Umbilical cord (tissue), 2 donors: ENCODE measurements at places on chromosomes 5 and 9.

GRCh38 chr5:166091931-166092330, 2199.5 kb upstream of the WWC1 start:
- no peak for DNase-seq

- no peak for DNase-seq
Observed at GRCh38 chr5:108418197-108418596, 36.3 kb upstream of the FBXL17 start.

DNA sequence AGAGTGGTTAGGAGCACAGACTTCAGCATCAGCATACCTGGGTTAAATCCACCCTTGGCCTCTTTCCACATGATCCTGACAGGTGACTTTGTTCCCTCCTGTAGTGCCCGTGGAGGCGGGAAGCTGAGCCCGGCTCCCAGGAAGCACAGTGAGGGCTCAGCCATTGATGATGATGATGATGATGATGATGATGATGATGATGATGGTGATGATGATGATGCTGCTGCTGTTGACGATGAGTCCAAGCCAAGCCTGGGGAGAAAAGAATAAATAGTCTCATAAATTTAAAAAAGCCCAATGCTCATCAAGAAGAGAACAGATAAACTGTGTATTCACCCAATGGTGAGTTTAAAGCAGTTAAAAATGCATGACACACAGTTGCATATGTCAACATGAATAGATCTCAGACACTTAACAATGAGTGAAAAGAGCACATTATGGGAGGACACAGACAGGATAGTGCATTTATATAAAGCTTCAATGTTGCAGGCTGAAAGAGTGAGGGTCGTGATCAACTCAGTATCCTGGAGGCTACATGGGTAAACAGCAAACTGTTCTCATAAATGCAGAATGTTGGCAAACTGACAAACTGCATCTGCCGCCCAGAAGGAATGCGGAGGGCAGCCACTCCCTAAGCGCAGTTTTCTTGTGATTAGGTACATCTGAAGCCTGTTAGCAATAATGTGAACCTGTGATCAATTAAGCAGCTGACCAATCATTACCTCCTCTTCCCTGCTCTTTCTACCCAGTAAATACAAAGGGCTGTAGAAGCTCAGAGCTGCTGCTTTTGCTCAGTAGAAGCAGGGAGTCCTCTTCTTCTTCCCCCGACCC, 11.7 kb upstream of the CFAP157 start:
- DNase-seq = no peak

DNA sequence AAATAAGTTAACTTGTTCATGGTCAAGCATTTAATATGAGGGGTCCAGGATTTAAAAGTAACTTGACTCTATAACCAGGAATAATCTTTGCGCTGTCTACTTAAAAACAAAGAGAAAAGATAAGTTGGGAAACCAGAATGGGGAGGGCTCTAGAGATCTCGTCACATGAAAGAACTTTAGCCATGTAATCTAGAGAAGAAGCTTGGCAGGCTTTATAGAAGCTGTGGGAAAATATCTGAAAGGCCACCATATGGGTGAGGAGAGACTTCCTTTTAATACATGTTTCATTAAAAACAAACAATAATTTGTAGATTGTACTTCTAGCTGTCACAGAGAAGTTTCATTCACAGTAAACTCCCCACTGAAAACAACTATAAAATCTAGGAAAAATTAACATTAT, 46.7 kb upstream of the PPP1R2B start:
- DNase-seq = peak; percentile 36

DNA sequence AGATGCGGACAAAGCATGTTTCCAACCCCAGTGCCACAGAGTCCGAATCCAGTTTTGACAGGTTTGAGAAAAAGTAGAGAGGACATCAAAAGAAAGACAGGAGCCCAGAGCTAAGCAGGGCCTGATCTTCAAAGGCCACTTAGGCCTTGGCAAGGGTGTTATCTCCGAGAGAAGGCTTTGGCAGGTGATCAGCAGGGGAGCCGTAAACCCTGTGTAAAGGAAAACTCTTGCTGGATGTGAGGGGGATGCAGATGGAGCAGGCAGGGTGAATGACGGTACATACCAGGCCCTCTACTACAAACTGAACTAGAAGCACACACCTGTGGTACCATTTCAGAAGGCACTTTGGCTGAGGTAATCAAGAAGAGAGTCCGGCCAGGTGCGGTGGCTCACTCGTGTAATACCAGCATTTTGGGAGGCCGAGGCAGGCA, 1.4 kb upstream of the HNRNPH1 start:
- peak; percentile 50 for DNase-seq

GRCh38 chr5:60196385-60197113, 303.0 kb upstream of the PDE4D start:
- peak; percentile 84 for DNase-seq

GRCh38 chr5:20166456-20166855, 178.5 kb upstream of the CDH18 start:
- DNase-seq = peak; percentile 1

- peak; percentile 8 for DNase-seq
Observed at GRCh38 chr9:118609355-118610044, 759.7 kb downstream of the BRINP1 start.

DNA sequence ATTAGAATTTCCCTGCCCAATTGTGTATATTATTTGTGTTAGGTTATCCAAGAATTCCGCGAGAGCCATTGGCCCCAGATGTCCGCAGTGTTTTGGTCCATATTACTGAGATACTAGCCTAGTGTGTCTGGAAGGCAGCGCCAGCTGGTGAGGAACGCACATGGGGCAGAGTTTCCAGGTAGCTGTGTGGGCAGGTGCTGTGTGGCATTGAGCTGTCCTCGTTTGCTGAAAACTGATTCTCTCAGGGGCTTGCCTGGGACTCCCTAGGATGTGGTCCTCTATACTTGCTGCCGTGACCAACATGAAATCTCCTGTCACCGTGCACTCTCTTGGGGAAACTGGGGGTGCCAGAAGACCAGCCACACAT, 288.7 kb downstream of the FANCC start:
- no peak for DNase-seq

DNA sequence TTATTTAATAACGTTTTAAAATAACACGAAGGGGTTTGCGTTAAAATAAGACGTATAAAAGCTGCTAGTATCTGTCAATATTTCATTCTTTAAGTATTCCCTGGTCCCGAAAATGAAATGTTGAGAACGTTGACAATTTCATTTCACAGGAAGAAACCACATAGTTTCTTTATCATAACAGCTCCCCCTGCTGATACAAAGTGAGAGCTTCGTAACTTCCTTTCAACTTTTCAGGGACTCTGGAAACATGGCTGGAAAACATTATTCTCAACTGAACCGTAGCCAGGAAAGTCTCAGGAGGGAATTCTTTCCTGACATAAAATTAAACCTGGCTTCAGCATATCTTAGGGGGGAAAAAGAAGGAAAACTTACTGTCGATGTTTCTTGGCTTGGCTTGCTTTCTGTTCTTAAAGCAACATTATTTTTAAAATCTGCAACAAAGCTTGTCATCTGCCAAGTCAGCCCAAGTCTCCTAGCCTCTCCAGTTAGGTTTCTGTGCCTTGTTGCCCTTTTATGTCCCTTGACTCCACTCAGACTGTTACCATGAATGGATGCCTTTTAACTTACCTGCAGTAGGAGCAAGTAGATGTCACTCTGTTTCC, 122.9 kb upstream of the DAB2 start:
- DNase-seq = peak; percentile 93

GRCh38 chr9:92534204-92534603, 1.6 kb downstream of the ECM2 start:
- DNase-seq = no peak

DNA sequence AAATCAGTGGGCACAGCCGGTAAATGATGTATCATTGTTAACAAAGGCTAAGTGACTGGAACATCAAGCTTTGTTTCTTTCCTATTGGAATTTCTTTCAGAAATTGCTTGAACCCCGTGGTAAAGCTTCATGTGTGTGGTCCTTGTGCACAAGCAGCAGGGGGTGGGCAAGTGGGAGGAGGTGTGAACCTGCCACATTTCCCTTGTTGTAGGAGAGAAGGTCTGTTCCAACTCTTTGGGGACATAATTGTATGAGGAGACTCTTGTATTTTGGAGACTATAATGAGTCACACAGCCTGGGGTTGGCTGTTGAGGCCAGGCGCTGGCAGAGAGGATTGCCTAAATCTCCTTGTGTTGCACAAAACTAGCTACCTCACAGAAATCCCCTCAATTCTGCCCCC, 620.5 kb downstream of the IRX1 start:
- DNase-seq = no peak

- DNase-seq = no peak
Observed at GRCh38 chr5:14267991-14268708, 125.0 kb downstream of the TRIO start.

DNA sequence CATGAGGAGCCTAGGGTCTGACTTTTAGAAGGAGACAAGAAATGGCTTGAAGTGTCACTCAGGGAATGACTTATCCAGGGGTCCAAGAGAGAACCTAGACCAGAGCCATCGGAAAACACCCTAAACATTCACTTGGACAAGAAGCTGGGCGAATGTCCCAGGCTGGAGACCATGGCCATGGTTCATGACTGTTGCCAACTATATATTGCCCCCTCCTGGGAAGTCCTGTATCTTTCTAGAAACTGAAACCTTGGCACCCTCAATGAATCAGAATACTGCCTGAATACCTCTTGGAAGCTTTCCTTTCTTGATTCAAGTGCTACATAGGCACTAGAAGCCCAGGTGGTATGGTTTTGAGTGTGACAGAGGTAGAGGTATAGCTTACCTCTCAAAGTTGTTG, 29.9 kb downstream of the TRMO start:
- no peak for DNase-seq

GRCh38 chr9:37146410-37146809, 26.0 kb downstream of the ZCCHC7 start:
- peak; percentile 6 for DNase-seq

GRCh38 chr9:90815183-90815943, 13.7 kb downstream of the SYK start:
- DNase-seq = peak; percentile 38

- peak; percentile 44 for DNase-seq
Observed at GRCh38 chr5:135489466-135490244, 37.5 kb upstream of the TIFAB start.

- no peak for DNase-seq
Observed at GRCh38 chr9:134192311-134192950, 28.1 kb upstream of the RNU6ATAC start.

DNA sequence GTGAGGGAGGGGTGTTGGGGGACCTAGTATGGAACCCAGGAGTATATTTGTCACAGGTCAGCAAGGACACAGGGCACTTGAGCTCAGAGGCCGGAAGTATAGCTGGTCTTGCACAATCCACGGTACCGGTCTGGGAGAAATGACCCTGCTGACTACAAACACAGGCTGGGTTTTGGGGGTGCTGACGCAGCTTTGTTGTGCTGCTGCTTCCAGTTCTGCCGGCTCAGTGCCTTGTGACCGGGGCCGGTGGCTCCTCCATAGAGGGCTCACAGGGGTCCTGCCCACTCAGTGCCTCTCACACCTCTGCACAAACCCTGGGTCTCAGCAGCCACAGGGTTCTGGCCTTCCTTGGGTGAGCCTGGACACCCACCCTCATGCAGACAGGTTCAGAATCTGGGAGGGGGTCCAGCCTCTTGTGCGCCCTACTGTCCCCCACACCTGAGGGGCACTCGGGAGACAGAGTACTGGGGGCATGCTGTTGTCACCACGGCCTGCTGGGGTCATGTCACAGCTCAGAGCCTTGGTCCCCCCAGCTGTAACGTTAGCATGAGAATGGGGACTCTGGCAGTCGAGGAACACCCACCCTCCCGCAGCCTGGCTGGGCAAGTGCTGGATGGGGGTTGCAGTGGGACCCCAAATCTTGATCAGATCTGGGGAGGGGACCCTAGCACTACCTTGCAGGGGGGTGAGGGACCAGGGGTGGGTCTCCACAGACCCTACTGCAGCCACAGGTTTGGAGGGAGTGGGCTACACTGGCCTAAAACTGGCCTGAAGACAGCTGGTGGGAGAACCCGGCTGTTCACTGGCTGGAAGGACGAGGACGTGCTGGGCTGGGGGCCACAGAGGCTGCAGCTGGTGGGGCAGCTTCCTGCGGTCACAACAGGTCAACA, 17.7 kb downstream of the NINJ1 start:
- peak; percentile 62 for DNase-seq

DNA sequence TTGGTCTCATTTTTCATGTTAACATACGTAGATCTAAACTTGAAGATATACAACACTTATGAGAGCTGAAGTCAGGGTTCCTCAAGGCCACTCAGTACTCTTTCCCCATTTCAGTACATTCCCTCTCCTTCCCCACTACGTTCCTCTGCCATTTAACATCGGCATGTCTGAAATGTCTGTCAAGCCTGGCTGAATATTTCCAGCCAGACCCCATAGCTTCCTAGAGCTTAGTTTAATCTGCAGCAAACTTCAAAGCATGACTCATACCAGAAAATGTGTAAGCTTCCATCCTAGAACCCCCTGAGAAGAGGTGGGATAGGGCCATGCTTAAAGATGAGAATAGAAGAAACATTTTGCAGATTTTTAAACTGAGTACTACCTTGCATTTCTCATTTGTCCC, 6.2 kb downstream of the GZMA start:
- peak; percentile 71 for DNase-seq

- DNase-seq = no peak
Observed at GRCh38 chr5:170563824-170564567, 60.2 kb downstream of the KCNIP1 start.

GRCh38 chr9:131262327-131263032, 13.8 kb downstream of the FAM78A start:
- no peak for DNase-seq

DNA sequence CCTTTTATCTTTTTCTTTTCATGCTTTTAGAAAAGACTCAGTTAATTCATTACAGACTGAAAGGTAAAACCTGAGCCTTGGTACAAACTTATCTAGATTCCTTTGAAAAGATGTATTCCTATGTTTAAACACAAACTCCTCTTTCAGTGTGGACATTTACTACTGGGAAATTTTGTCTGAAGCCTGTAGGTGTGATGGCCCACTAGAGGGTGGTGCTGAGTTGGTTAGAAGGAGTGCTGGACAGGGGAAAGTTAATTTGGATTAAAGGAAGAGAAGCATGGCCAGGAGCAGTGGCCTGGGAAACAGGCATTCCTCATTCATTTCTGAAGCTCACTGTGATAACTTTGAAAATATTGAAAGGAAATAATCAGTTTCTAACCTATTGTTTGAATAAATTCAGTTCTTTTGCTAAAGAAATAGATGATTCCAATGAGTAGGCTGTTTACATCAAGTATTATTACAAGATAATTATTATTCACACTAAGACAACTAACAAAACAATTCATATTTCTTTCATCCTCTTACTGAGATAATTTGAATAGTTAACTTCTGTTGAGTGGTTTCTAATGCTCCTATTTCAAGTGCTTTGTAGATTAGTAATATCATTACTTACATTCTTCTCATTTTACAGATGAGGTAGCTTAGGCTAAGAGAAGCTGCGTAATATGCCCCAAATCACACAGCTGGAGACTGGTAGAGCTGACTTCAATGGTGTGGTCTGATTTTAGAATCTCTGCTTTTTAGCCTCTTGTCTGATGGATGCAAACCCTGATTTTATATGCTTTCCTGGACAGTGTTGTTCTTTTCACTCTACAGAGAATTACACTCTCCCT, 150.9 kb downstream of the ADGRV1 start:
- peak; percentile 27 for DNase-seq

GRCh38 chr5:10624206-10624605, 60.3 kb downstream of the ANKRD33B start:
- no peak for DNase-seq
